ENCODE measurements at places on chromosomes 16 and 17. TPM values are rescaled to one million over a fixed set of nuclear protein-coding genes. Genes with fewer than 3 reads are reported as not detected.

DNA sequence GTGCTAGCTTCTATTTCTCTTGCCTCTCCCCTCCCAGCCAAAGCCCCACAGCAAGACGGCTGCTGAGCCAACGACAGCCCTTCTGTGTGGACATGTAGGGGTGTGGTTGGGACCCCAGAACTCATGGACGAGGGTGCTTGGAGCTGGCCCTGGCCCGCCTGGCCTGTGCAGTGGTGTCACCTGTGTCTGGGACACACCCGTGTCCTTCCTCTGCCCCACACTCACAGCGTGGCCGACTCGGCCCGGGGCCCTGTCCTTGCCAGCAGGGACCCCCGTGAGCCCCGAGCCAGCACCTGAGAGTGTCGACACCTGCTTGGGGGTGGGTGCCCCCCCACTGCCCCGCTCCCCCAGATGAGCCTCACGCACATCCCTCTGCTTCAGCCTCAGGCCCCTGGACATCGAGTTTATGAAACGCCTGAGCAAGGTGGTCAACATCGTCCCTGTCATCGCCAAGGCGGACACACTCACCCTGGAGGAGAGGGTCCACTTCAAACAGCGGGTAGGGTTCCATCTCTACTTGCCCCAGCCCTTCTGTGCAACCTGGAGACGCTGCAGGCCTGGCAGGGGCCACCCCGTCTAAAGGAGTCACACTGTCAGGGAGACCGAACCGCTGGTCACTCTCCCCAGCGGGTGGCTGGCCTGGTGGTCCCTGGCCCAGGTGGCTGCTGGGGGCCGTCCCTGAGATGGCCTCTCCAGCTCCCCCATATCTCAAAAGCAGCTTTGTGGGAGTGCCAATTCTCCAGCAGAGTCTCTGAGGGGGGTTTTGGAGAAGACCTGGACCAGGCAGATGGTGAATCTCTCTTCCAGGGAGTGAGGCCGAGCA, 349.8 kb downstream of the SEC14L1 start:
- DNase-seq: no peak

- DNase-seq: no peak
Measured at GRCh38 chr17:40351359-40352236, 12.9 kb downstream of the GJD3 start.

- no peak for DNase-seq
Measured at GRCh38 chr16:68961778-68962402, 118.6 kb downstream of the TANGO6 start.

DNA sequence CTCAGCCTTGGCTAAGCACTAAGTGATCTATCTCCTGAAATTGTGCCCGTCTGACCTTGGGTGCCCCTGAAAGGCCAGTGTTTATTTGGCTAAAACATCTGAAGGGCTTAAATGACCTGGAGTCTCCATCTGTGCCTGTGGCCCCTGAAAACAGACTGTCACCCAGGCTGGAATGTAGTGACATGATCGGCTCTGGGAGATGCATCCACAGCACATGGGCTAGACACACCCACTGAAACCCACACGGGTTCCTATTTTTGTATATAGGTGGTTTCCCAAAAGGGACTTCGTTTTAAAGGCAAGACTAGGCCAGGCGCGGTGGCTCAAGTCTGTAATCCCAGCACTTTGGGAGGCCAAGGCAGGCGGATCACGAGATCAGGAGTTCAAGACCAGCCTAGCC, 13.5 kb downstream of the CEP295NL start:
- no peak for DNase-seq

DNA sequence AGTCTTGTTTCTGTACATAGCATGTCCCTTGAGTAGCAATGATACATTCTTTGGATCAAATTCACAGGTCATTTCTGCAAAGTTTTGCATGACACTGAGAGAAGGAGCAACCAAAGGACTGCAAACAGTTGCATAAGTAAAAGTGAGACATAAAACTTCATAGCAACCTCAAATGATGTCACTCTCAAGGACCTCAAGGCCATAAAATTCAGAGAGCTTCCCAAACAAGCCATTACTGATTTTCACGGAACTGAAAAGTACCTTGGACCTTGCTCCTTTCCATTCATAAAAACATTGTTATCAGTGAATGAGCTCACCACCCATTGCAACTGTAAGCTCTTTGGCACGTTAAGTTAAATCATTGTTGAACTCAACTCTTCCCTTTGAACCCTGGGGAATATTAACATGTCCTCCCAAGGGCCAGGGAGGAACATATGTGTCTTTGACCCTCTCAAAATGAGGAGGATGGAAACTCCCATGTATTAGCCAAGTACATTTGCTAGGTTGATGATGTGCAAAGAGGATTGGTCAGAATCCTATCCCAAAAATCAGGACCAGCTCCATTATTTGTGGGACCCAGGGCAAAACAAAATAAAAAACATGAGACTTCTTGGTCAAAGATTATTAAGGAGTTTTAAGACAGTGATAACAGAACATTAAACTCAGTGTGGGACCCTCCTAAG, 275.0 kb upstream of the DYNLRB2 start:
- DNase-seq: no peak

DNA sequence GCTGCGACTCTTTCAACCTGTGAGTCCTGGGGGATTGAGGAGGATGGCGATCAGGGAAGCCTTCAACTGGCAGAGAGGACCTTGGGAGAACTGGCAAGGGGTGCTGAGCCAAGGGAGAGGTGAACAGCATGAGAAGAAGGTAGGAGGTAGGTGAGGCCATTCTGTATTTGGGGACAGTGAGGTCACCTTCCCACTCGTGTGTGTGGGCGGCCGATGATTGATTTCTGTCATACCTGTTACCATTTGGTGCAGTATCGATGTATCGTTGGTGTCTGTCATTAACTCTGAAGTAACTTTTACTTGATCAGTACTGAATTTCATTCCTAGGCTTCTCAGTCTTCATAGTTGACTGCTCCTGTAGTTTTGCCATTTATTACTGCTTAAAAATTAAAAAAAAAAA, 3.8 kb downstream of the ARSG start:
- DNase-seq: no peak

- DNase-seq: no peak
Measured at GRCh38 chr16:85759136-85759535, 8.2 kb upstream of the C16orf74 start.

DNA sequence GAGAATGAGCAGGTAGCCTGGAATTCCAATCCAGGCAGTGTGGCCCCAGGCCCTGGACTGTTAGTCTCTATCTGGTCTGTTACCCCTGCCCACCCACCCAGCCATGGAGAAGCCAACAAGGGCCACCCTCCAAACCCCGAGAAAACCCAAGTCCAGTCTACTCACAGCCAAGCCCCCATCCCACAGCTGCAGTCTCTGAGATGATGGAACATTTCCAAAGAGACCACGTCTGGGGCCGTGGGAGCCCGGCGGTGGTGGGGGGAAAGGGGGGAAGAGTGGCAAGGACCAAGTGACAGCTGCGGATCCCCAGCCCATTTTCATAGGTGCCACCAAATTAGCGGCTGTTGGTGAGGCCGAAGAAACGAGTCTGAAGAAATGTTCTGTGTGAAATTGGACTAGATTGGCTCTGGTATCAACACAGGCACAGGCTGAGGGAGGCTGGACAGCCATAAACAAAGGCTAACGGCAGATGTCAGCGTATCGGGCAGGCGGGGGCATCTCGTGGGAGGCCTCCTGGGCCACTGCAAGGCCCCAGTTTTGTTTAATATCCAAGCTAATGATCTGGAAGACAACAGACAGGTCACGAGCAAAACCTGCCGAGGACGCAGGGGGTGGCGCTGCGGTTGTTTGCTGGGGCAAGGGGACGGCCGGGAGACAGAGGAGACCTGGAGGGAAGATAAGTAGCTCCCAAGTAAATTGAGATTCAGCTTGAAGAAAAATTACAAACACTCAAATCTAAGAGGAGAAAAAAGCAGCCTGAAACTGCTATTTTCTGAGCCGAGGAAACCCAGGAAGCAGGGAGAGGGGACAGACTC, 53.4 kb downstream of the RBFOX3 start:
- no peak for DNase-seq

DNA sequence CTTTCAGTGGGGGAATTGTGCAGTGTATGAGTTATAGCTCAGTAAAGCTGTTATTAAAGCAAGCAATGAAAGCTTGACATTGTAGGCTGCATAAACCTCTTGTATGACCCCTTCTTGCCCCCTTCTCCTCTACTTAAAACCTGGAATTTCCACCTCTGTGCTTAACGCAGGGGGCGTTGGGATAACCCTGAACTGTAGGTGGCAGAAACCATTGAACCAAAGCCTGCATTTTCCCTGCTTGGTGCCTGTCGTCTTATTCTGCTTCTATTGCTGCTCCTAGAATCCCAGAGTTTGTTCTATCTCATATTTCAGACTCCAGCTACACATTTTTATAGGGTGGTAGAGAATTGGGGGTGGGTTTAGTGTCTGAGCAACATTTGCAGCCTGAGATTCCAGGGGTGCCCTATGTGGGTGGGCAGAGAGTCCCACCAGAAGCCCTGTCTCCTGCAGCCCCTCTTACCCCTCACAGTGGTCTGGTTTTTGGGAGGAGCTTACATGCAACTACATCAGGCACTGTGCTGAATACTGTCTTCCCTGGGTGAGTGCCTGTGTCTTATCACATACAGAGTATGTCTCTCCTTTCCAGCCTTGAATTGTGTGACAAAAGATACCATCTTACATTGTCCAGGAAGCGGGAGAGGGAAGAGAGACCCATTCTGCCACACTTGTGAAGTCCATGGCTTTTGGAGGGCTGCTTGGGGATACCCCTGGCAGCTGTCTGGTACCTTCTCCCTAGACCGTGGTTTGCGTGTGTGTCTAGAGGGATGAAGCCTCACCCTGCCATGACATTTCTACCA, 407.7 kb upstream of the EEF2KMT start:
- no peak for DNase-seq

Gene KRTAP9-4
- polyA plus RNA-seq: not detected

Gene MT1B
- 2.0 TPM for polyA plus RNA-seq

Gene KRTAP4-1
- not detected for polyA plus RNA-seq

Gene ADCY7
- polyA plus RNA-seq: 7.8 TPM

Gene CHST5
- polyA plus RNA-seq: 0.40 TPM
